ENCODE measurements at places on chromosomes 2 and 18. TPM values are rescaled to one million over a fixed set of nuclear protein-coding genes. Genes with fewer than 3 reads are reported as not detected.

GRCh38 chr2:239887604-239888003 lies 137.5 kb downstream of the NDUFA10 start:
- H3K27me3 ChIP-seq, result no peaks in the 10 kb centered on the region
- H3K4me1 ChIP-seq, result no peaks in the 10 kb centered on the region
- DNase-seq, result no peak
- H3K27ac ChIP-seq, result no peak overlapping the region

DNA sequence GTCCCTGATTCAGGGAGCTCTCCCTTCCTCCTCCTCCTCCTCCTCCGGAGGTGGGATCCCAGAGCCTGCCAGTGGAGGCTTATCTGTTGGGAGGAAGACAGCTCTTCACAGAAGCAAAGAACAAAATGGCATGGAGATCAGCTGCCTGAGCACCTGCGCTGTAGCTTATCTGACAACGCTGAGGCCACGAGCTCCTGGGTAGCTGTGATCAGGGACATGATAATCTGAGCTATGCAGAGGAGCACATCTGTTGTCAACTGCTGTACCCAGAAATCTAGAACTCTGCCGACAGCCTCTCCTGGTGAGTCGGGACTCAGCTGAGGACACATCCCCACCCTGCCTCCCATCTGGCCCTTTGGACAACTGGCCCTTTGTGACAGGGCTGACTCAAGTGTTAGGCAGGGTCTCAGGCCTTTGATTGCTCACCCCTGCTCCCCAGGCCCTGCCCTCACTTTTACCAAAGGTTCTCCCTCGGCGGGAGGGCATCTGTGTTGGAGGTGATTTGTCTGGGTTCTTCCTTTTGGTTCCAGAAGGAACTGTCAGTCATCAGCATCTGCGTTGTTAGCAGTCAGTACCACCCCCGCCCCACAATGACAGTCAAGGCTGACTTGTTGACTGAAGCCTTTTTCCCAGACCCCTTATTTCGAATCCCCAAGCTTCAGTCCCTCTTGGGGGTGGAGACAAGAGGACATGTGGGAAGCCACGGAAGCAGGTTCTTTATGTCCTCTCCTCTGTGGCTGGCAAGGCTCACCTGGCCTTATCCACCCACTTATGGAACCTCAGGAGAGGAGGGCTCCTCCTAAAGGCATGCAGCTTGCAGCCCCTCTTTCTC lies 5.9 kb upstream of the CNNM3 start:
- no peak for DNase-seq
- no peak overlapping the region for H3K4me3 ChIP-seq
- no peak overlapping the region for H3K27ac ChIP-seq
- H3K27me3 ChIP-seq, result no peaks in the 10 kb centered on the region
- H3K36me3 ChIP-seq, result peaks cover 26% of the 10 kb centered on the region
- peaks cover 11% of the 10 kb centered on the region for H3K4me1 ChIP-seq

Gene FOXD4L1
- not detected for total RNA-seq

Gene PDE1A
- total RNA-seq, result 0.58 TPM

Data from stomach (tissue), 19 donors.